ENCODE measurements at places on chromosomes 11 and 22.

- DNase-seq = no peak
These were observed 456 bp downstream of the AAMDC start for GRCh38 chr11:77821349-77821851.

DNA sequence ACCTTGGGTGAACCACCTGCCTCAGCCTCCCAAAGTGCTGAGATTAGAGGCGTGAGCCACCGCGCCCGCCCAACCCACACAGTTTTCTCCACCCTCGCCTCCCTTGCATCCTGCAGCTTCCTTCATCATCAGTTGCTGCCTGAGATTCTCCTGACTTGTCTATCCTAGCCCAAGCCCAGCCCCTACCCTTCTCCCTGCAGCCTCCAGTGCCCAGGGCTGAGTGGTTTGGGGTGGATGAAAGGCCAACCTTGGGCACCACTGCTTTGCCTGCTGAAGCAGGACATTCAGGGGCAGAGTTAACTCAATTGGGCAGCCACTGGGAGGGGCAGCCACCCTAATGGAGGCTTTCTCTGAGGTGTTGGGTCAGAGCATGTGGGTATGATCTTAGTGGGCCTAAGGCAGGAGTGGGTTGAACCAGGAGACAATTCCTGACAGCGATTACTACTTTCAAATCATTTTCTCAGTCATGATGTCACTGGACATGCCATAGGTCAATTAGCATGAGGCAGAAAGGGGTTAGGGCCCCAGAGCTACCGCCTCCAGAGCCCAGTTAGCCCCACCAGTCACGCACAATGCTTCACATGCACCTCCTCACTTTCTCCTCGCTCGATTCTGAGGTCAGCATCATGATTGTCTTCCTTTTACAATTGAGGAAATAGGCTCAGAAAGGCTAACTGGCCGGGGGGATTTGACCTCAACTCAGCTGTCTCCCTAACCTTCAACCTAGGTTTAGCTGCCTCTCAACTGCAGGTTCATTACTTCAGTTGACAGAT is 1.0 kb upstream of the FKBP2 start:
- DNase-seq = no peak

DNA sequence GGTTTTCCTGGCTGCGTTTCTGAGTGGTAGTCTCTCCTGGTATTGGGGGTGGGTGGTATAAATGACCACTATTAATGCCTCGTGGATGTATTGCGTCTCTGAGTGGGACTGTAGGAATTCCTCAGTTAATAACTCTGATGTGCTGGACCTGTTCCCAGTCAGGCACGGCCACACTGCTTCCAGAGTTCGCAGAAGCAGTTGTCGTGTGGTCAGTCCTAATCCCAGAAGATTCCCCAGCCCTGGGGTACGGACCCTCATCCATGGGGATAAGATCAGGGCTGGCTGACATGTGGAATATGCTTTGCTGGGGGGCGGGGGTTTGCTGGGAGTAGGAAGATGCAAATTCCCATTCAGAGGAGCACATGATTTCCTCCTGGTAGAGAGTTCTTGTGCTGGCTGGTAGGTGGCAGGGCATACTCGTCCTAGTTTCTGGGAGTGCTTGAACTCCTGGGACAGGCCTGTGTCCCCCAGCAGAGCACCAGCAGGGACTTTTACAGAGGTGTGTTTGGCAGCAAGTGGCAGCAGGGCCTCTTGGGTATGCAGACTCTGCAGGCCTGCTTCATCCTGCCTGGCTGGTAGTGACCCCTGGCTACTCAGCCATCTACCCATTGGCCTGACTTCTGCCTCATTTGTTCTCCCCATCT is 157.4 kb downstream of the NAV2 start:
- DNase-seq = no peak

DNA sequence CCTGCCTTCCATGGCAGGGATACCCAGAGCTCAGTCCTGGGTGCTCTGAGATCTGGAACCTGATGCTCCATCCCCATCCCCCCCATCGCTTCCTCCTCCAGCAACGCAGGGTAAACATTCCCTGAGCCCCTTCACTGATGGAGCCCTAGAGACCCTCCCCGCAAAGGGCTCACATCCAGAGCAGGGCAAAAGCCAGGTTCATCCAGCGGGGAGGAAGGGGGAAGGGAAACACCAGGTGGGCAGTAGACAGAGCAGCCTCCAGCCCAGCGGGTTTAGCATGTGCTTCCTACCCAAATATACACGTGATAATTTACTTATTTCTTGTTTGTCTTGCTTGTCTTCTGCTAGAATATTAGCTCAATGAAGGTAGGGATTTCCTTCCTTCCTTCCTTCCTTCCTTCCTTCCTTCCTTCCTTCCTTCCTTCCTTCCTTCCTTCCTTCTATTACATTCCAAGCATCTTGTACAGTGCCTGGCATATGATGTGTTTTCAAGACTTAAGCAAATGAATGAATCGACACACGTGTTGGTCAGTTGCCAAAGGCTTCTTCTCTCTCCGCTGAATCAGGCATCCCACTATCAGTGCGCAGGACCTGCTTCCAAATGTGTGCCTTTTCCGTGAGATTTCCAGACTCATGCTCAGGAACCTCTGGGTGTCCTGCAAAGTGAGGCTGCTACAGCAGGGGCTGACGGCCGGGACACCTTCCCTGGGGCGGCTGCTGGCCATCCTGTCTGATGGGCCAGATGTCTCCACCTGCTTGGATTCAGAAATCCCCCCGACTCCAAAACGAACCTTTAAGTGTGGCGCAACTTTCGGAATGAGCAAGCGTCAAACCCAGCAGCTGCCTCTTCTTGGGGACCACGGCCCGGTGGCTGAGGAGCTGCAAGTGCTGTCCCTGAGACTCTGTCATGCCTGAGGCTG is 955.1 kb downstream of the BRD1 start:
- no peak for DNase-seq

- DNase-seq = no peak
These were observed 6.9 kb downstream of the SHISAL1 start for GRCh38 chr22:44305888-44306287.

DNA sequence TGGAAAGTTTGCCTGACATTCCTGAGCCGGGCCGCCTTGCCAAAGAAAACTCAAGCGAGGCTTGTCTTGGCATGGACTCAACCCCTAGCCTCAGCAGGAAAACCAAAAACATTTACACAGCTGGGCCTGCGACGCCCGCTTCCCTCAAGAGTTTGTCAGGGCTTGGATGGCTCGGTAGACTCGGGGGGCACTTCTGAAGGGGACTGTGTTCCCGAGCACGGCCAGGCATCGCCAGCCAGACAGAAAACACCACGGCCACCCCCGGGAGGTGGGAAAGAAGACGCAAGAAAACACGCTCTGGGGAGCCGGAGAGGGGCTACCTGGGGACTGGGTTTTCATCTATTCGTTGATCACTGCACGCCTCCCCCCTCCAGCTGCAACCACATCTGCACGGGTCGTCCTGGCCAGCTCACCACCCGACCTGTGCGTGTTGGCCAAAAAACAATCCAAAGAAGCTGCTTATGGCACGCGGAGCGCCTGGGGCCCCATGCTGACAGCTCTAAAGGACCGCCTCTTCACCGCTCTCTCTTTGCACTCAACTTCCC is 380.7 kb downstream of the MN1 start:
- DNase-seq = no peak

DNA sequence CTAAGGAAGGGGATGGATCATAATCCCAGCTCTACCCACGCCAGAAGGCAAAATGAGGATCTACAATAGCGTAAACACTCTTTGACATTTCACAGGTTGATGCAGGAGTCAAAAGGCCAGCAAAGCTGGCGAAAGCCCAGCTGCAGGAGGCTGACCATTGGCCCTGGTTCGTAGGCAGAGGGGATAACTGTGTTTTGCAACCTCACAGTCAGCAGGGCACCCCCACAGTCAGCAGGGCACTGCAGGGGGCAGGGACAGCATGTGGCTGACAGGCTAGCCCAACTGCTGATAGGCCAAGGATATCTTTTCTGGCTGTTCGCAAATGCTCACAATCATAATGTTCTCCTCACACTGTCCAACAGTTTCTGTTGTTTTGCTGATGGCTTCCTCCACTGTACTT is 372.7 kb downstream of the BUD13 start:
- no peak for DNase-seq

DNA sequence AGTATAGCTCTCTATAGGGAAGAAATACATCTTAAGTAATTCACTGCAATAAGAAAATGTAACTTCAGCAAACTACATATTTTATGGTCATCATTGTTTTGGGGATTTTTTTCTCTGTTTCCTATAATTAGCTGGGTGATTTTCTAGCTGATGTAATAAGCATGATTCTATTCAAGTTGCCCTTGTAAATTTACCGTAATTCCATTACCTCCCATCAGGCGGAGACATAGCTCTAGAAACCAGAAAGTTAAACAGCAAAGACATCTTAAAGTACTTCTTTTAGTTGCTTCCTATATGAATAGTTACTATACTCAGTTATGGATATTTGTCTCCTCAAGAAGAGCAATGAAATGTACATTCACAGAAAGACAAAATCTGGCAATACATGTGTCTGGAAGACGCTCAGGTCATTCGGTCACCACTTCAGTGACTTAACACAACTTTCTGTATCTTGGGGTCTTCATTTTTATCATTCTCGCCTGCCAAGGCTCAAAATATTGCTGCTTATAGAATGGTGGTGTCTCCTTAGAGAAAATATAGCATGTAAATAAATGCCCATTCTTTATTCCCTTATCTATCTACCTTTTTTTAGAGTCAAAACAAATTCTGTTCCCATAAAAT is 239.9 kb upstream of the ZC3H12C start:
- no peak for DNase-seq

GRCh38 chr11:95295382-95296149 is 64.6 kb upstream of the SESN3 start:
- DNase-seq = no peak

DNA sequence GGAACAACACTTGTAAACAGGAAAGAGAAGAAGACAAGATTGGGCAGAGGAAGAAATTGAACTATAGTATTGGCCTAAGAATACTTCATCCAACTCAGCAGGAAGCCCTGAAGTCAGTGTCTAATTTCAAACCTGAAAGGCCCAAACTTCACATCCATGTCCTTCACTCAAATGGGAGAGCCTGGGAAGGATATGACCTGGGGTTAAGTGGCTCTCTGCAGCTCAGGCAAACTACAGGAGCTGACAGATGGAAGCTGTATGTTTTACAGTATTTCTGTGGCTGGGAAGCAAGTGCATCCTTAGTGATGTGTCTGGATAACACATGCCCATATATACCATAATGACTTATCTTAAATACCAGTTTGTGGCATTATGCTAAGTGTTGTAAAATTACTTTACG is 196.2 kb downstream of the SOX6 start:
- DNase-seq = no peak
